Activated naive CD8-positive, alpha-beta T cell treated with anti-CD3 and anti-CD28 coated beads for 36 hours (primary cell): ENCODE measurements at places on chromosomes 5 and 9. TPM values are rescaled to one million over a fixed set of nuclear protein-coding genes. Genes with fewer than 3 reads are reported as not detected.

CYLC2 gene
- total RNA-seq: not detected

CCL28 gene
- total RNA-seq: 11.9 TPM

IRX4 gene
- not detected for total RNA-seq

UGT3A2 gene
- not detected for total RNA-seq

ZDHHC11B gene
- not detected for total RNA-seq

OLFM1 gene
- not detected for total RNA-seq
